ENCODE measurements at places on chromosomes 16 and 17. TPM values are rescaled to one million over a fixed set of nuclear protein-coding genes. Genes with fewer than 3 reads are reported as not detected.

CCL2 gene
- 300 TPM for total RNA-seq

RAMP2 gene
- 2.4 TPM for total RNA-seq

DNA sequence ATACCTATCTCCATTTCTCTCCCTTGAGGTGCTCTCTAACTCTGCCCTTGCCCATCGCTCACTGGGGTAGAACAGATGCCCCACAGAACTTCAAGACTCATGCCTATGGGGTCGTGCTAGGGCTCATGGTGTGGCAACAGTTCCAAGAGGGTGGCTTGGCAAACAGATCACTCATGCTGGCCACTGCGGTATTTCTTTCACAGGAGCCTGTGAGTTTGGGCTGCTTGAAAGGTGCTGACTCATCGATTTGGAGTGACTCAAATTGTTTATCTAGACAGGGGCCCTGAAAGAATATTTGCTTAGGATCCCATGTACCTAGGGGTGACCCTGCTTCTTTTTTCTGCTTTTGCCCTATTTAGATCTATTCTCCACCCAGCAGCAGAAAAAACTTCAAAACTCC is 69.9 kb downstream of the IRX5 start:
- DNase-seq = peak; percentile 63

DNA sequence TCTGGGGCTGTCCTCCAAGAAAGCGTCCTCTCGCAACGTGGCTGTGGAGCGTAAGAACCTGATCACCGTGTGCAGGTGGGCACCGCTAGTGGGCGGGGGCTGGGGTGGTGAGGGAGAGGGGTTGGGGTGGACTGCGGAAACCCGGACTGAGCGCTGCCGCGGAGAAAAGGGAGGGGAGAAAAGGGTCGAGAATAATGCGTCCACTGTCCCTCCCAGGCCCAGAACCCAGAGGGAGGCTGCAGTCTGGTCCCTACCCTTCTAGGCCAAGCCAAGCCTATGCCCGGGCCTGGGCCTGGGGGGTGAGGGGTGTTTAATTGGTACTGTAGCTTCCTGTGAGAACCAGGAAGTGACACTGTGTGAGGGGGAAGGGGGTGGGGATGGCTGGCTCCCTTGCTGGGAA is 464 bp downstream of the RUNDC3A start:
- DNase-seq = no peak

PLEKHH3 gene
- total RNA-seq = 9.9 TPM

GRCh38 chr17:21288571-21289017 is 4.1 kb downstream of the MAP2K3 start:
- DNase-seq = no peak

- DNase-seq = peak; percentile 34
Observed at GRCh38 chr16:85798901-85799496, 345 bp downstream of the EMC8 start.

GRCh38 chr16:48478393-48478792 is 93.2 kb upstream of the SIAH1 start:
- DNase-seq = no peak

CTRB2 gene
- total RNA-seq = not detected

DNA sequence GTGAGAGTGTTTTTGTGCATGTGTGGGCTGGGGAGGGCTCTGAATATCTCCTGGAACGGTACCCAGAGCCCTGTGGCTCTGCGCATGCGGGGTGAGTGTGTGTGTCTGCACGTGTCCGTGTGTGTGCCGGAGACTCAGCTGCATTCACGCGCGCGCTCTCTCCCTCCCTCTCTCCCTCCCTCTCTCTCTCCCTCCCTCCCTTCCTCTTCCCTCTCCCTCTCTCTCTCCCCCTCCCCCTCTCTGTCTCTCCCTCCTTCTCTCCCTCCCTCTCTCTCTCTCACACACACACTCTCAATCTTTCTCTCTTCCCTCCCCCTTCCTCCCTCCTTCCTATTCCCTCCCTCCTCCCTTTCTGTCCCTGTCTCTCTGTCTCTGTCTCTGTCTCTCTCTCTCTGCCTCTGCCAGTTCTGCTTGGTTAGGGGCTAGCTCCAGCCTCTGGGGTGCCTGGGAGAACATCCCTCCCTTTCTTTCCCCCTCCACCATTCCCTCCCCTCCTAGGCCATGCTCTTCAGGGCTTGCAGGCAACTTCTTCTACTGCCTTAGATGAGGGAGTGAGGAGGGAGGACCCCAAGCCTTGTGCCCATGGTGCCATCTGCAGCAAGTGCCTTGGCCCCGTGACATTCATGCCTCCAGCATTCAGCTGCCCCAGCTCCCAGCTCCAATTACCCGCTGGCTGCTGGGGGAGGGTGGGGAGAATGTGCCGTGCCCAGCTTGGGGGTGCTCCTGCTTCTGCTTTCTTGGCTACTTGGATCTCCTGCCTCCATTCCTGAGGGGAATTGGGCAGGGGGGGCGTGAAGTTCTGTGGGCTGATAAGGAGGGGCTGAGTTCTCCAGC is 6.4 kb downstream of the THRA start:
- peak; percentile 81 for DNase-seq

AXIN2 gene
- 3.1 TPM for total RNA-seq

DNA sequence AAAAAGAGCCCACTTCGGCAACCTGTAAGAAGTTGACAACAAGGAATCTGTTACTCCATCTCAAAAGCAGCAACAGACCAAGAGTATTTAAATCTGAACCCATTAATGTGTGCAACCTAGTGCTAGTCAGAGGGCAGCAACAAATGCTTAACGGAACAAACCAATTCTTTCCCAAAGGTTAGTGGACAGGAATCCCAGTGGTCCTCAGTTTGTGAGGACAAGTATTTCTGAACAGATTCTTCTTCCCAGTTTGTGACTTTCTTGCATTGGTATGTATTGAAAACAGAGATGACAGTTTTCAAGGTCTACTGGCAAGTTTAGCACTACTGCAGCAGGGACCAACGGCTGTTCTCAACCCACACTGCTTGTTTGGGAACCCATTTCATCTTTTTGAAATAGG is 2.9 kb downstream of the RPL26 start:
- no peak for DNase-seq

- no peak for DNase-seq
Observed at GRCh38 chr17:78774956-78775571, 7.0 kb downstream of the CYTH1 start.

- DNase-seq = no peak
Observed at GRCh38 chr17:10681866-10682446, 15.4 kb downstream of the SCO1 start.

DNA sequence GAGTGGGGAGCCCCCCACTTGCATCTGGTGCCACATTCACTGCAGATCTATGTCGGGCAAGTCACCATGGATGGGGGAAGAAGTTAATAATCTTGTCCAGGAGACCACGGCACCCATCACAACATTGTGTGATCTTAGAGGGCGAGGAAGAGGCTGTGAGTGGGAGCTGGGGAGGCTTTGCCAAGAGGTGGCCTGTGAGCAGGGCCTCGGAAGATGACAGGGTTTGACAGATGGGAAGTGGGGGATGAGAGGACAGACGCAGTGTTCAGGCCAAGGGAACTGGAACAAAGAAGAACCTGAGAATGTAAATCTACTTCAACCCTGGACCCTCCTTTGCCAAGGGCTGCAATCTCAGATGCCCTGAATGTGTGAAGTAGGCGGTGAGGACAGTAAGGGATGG is 12.4 kb downstream of the ACE start:
- no peak for DNase-seq

ZSCAN32 gene
- total RNA-seq = 6.7 TPM

OR1F1 gene
- not detected for total RNA-seq

KRT37 gene
- total RNA-seq = not detected
